ENCODE measurements at places on chromosomes 11 and 22.

GRCh38 chr11:68306636-68307035, 5.8 kb upstream of the LRP5 start:
- DNase-seq = no peak

DNA sequence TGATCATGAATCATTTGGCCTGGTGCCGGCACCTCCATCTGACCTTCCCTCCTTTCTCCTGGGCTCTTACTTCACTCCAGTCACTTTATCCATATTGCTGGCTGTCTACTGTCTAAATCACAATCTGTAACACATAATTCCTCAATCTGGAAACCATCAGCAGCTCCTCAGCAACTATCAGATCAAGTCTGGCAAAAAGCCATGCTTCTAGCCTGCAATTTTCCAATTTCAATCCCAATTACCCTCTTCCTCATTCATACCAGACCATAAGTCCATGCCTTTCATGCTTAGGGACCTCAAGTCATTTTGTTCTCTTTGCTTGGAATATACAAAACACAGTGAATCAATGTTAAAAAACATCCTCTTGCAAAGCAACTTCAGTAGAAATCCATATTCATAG, 882.8 kb upstream of the ANO3 start:
- DNase-seq = no peak

GRCh38 chr11:502288-503178, 4.5 kb downstream of the RNH1 start:
- no peak for DNase-seq

DNA sequence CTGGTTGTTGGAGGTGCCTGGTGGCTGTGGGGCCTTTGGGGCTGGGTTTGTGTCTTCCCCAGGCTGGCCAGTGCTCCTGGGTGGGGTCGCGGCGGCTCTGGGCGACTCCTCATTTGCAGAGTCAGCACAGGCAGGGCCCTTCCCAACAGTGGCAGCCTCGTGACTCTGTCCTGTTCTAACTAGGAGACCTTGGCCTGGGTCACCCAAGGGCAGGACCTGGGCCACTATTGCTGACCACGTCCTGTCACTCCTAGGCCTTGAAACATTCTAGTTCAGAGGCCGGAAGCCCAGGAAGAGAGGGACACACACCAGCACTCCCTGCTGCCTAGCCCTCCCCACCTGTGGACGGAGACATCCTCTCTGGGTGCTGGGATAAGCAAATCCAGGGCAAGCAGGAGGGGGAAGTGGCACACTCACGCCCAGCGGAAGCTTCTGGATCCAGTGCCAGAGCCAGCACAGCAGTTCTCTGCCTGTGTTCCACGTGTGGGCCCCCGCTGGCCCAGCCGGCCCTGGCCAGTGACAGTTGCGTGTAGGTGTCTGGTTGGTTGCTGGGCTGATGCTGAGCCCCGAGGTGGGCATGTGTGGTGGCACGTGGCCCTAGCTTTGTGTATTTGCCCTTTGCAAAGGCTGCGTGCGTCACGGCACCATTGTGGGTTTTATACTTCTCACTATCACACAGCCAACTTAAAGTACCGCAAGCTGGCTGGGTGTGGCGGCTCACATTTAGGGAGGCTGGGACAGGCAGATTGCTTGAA, 4.3 kb upstream of the CHID1 start:
- DNase-seq = no peak

DNA sequence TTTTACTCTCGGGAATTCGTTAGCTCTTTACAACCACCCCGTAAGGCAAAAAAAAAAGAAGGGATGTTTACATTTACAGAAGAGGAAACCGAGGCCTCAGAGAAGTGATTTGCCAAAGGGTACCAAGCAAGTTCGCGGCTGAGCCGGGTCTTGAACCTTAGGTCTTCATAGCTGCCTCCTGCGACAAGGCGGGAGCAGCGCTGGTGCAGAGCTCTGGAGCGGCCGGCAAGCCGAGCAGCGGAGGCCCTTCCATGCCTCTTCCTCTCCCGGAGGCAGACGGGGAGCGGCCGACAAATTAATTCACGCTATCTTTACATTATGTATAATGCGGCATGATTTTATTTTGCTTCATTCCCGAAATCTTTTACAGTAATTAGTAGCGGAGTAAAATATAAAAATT, 536.3 kb downstream of the INSC start:
- DNase-seq = no peak

DNA sequence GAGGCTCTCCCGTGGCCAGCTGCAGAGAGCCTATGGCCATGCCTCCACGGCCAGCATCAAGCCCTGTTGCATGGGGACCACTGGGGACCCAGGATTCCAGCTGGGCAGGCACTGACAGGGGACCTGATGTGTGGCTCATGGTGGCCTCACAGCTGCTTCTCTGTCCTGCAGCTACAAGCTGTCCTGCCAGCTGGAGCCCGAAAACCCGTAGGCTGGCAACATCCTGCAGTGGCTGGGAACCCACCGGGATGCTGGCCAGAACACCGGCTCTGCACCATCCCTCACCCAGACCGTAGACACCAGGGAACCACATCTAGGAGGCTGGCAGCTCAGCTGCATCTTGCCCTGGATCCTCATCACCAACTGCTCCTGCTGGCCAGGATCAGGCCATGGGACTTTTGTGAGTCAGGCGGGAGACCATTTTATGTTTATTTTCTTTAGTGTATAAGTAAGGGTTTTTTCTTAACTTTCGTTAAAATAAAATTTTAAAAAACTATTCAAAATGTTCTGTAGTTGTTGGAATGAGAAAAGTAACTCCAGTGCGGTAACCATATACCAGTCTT, 7.9 kb downstream of the RGL4 start:
- no peak for DNase-seq

DNA sequence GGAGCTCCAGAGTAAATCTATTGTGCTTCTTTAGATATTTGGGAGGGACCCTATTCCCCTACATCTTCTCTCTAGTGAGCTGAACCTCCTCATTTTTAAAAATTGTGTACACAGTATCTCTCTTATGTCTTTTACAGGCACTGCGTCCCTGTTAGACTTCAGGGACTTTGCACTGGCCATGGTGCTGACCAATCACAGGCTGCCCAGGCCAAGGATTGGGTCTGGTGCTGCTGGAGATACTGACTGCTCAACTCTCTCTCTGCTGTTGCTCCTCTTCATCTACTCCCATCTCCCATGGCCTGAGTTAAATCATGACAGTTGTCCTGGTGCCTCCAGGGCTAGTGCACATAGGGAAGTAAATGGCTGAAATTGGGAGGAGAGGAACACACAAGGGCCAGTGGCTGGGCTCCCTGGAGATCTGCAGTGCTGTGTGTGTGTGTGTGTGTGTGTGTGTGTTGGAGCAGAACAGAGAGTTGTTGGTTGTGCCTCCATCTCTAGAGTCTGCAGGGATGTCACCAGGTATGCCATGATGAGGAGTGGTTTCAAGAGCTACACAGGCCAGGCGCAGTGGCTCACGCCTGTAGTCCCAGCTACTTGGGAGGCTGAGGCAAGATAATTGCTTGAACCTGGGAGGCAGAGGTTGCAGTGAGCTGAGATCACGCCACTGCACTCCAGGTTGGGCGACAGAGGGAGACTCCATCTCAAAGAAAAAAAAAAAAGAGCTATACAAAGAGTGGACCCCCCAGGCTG, 155.3 kb downstream of the ST3GAL4 start:
- no peak for DNase-seq

DNA sequence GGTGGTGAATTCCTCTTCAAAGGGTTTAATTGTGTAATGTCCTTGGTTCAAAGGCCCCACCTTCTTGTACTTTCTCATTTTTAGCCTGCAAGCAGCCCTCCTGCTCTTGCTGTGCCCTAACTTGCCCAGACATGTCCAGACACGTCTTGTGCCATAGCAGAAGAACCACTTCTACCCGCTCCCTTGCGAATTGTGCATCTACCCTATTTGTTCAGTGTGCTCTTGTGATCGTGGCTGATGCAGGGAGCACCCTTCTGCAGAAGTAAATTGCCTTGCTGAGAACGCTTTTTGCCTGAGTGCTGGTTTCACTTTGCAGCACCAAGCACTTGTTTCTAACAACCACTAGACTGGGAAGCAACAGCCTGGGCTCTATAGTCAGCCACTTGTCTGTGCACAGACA, 249.4 kb downstream of the SBF2 start:
- no peak for DNase-seq

DNA sequence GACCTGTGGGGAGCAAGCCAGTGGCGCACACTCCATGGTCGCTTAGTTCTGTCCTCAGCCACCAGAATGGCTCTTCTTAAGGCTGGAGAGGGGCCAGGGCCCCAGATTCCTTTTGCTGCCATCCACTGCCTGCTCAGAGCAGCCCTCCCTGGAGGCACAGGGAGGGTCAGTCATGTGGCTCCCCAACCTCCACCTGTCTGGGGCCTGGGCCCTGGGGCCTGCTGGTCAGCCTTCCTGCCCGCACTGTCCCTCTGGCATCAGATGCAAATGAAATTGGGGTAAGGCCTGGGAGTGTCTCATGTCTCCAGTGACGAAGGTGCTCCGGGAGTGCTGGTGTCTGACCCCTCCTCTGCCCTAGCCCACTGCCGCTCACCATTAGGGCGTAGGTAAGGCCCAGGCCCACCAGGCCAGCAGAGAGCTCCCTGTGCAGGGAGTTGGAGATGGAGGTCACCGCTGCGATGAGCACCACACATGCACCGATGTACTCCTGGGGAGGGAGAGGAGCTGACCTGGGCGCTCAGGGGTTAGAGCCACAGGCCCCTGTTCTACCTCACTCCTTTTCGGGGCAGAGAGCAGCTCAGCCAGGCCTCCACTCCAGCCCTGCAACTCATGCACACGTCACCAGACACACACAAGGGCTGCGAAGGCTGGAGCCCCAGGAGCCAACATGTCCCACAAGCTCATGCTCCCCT, 9.0 kb upstream of the KCNJ11 start:
- DNase-seq = no peak

- DNase-seq = no peak
Observed at GRCh38 chr11:27649800-27650199, 50.5 kb downstream of the BDNF start.

Measured in NCI-H748 treated with DMSO at 0.1 percent for 48 hours (cell line).